ENCODE measurements at places on chromosomes 2 and 18.

DNA sequence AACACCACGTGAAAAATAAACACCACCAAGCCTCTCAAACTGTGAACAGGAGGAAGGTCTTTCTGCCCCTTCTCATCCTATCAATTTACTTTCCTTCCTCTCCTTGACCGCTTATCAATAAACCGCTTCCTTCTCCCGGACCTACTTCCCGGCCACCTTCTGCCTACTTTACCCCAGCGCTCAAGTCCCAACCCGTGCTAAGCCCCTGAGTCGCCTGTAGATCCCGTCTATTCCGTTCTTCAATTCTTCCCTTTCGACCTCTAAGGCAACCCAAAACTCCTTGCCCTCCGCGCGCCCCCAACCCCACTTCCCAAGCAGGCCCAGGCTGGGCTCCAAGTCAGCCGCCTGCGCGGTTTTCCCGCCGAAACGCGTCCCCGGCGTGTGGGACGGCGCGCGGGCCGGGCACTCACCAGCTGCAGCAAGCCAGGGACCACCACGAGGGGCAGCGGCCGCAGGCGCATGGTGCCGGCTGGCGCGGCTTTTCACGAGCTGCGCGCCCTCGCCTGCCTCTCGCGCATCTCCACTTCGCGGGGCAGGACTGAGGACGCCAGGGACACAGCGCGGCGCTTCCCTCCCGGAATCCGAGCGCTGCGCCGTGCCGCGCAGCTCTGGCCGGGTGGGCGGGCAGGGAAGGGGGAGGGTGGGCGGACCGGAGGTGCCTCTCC, at the start of gene NXPH2:
TSS of gene NXPH2 (minus strand) at position 610 of the 665 bp plus-strand sequence. CDS start at position 461, 149 bp downstream.
- no peak for DNase-seq

DNA sequence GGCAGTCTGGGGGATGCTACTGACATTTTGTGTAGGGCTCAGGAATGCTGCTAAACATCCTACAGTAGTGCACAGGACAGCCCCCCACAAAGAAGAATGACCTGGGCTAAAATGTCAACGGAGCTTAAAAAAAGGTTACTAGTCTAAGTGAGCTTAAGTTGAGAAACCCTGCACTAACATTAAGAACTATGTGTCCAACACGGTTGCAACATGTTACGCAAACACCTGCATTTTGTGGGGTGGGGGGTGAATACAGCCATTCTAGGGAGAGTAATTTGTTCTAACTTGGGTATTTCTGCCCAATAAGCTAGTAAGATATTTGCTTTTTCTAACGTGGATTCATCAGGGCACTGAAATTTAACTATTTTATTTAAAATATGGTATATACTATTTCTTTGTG, 57.9 kb downstream of the SLC8A1 start:
- no peak for DNase-seq

GRCh38 chr18:808086-808485, 4.0 kb downstream of the YES1 start:
- DNase-seq = no peak

DNA sequence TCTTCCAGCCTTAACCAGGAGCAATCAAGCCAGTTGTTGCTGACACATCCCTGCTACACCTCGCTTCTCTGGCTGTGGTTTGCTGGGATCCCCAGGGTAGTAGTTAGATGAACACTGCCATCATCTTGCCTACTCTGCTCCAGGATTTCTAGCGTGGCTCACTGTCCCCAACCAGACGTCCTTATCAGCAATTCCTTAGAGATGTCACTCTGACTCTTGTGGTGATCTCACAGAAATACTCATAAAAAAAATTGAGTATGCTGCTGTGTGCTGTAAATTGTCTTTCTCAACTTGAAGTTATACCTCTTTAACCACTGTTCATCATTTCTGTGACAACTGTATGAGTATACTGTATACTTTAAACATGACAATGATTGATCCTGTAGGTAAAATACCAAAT, 63.2 kb downstream of the PLCL1 start:
- DNase-seq = no peak

DNA sequence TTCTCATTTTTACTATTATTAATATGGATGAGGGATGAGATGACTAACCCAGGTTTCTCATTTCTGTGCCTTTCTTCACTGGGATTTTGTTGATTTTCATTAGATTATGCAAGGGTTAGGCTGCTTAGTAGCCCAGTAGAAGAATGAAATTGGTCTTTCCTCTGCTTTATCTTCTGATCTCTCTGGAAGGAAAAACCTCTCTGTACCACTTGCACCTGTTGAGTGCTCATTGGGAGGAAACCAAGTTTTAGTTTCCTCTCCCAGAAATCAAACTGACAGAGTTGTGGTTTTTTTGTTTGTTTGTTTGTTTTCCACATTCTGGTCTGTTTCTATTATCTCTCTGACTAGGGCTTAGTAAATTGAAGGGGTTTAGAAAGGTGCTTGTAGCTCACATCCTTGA, 60.8 kb downstream of the KIAA1328 start:
- no peak for DNase-seq

DNA sequence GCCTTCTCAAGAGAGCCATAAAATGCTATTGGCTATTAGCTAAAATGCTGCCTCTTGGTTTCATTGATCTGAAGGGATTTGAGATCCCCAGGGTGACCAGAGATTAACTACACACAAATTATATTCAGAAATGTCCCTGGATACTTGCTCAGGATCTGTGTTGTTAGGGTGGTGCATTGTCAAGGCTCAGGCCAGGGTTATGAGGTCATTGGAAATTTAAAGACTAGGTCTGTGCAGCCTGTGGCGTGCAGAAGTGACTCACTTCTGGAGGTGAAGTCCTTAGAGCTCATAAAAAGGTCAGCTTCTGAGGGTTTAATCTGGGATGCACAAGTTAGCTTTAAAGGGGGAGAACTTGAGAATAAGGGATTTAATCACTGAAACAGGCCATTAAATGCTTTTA, 23.5 kb downstream of the LRRTM1 start:
- DNase-seq = no peak

DNA sequence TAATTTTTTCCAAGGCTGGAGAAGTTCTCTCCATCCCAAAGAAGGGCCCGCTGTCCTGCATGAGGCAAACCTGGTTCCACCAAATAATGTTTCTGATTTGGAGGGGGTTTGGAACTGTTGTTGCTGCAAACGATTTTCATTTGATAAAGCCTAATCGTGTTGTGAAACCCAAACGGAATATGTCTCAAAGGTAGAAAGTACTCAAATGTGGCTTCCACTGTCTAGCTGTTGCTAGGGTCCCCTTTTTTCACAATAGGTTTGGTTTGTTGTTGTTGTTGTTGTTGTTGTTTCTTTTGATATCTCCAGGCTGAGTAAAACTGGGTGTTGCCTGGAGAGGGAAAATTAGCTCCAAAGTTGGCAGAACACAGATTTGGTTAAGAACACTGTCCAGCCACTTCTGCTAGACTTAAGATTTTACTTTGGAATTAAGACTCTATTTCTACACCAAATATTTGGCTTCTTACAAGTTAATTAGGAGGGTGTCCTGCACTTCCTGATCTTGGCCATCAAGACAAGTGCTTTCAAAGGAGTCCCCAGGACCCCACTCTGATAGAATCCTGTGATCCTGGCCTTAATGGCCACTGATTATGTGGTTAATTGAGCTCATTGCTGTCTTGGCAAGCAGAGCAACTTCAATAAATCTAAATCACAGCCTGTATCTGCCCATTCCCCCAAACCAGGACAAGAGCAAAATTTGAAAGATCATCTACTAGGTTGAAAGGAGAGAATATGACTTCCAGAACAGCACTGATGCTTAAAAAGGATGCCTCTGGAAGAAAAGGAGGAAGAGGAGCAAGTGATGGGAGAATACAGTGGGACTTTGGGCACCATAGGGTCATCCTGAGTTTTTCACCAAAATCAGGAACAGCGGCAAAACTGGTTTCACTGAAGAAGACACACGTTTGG, 3.3 kb upstream of the HOXD13 start:
- DNase-seq = no peak

GRCh38 chr2:215729985-215730620, 283.2 kb downstream of the MREG start:
- DNase-seq = no peak
